ENCODE measurements at places on chromosomes 12 and 14. TPM values are rescaled to one million over a fixed set of nuclear protein-coding genes. Genes with fewer than 3 reads are reported as not detected.
A peak's percentile ranks its signal among the peaks of the same experiment; 100 is the strongest.

DNA sequence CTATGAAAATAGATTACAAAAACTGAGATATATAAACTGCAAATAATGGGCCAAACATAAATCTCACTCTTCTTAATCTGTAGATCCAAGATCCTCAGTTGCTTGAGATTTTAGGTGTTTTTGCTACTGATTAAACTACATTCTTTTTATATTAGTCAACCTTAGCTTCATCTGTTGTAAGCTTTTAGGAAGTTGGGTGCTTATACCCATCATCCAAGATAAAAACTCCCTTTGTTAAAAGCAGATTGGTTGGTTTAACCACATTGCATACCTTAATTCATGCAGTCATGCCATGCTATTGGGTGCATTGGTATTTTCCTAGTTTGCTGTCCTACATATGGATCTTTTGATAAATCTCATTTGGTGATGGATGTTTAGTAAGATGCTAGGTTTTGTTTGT, 46.2 kb upstream of the DIP2B start:
- DNase-seq: no peak

- no peak for DNase-seq
Measured at GRCh38 chr12:9922429-9922828, 9.7 kb downstream of the CLEC2A start.

DNA sequence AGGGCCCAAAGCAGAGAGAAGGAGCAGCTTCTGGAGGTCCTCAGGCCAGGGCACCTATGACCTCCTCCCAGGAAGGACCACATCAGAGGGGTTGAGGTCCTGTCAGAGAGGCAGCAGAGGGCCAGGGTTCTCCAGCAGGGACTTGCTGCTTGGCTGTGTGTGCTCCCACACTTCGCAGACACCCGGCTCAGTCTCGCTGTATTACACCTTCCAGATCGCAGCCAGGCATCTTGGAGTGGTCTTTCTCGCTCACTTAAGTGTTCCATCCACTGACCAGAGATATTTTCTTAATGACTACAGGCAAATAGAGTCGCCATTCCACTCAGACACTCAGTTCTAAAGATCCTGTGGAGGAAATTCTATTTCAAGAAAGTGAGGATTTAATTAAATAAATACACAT, 84.3 kb downstream of the PRIMA1 start:
- DNase-seq: no peak

DNA sequence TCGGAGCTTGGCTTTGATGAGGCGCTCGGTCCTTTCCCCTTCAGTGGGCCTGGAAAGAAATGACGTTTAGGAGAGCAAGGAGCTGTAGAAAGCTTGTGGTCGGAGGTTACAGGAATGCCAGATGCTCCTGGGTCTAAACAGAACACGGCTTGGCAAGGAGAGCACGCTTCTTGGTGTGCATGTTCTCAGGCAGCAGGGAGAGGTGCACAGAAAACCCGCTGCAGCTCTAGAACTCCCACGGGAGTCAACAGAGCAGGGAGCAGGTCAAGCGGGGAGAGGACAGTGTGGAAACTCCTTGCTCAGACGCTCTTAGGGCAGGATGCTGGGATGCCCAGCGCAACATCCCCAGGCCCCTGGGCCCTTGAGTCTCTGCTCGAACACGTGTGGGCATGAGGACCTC, 51.0 kb downstream of the SSH1 start:
- DNase-seq: no peak

DNA sequence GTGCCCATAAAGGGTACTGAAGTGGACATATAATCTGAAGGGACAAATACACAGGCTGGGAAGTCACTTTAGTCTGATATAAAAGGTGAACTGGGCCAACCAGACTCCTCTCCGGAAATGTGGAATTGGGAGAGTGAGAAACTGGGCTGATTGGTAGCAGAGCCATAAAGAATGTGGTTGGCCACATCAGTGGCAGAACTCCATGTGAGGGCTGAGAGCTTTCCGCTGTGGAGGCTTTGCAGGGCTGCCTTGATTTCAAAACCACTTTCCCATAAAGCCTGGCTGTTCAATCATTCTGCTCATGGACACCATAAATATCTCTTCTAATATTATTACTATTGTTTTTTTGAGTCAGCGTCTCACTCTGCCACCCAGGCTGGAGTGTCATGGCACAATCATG, 220.3 kb downstream of the MON2 start:
- no peak for DNase-seq

GRCh38 chr14:89572596-89573398, 155.8 kb upstream of the FOXN3 start:
- DNase-seq: no peak

DNA sequence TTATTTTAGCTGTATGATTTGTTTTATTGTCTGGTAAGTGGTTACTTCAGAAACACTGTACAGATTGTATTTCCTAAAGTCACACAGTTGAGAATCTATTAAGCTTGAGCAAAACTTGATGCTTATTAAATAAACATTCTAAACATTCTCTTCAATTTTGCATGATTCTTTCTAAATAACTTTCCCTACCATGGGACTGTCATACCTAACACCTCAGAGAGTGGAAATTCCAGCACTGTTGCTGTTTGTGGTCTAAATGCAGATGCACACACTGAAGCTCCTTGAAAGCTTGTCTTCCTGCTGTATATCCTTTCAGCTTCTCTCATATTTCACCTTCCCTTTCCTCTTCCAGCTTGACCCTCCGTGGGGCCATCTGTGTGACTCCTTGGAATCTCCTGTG, 392.0 kb downstream of the LRIG3 start:
- DNase-seq: no peak

DNA sequence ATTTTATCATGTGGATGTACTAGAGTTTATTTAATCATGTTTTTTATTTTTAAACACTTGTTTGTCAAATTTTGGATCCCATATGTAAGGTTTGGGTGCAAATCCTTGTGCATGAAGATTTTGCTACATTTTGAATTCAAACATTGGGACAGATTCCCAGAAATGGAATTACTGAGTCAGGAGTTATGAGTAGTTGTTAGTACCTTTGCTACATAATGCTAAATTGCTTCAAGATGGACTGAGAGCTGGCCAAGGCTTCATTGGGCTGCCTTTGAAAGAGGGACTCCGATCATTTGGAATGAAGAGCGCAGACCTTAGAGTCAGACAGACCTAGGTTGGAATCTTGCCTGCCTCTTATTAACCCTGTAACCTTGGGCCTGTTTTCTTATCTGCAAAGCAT, 154.9 kb upstream of the PWP1 start:
- no peak for DNase-seq

DNA sequence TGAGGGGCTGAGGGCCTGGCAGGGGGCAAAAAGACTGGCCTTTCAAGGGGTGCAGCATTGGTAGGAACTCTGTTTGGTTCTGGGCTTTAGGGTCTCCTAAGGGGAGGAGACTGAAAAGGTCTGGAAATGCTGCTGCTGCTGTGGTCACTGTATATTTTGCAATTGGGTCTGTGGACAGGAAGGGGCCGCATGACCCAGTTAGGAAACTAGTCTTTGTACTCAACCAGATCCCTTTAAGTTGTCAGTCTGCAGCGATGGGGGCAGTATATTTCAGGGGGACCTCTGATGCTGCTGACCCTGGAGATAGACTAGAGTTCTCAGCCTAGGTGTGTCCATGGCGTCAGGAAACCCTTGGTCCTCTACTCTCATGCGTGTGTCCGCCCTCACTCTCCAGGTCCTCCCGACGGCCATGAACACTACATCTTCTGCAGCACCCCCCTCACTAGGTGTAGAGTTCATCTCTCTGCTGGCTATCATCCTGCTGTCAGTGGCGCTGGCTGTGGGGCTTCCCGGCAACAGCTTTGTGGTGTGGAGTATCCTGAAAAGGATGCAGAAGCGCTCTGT, 4.0 kb downstream of the LTB4R start:
- DNase-seq: no peak

DNA sequence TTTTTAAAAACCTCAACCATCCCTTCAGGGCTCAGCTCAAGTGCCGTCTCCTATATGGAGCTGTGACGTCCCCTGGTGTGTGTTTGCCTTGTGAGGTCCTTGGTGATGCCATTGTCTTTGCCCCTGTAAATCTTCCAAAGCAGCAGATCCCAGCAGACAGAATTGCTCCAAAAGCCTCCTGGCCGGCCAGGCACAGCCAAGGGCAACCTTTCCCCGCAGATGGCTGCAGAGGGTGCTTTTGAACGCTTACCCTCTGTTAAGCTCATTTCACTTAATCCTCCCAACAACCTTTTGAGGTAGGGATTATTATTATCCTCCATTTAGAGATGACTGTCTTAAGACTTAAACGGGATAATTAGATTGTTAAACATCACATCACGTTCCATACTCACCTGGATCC, 51.4 kb downstream of the RFX4 start:
- DNase-seq: no peak

- peak; percentile 20 for DNase-seq
Measured at GRCh38 chr14:63745858-63746425, 18.1 kb upstream of the SGPP1 start.

DNA sequence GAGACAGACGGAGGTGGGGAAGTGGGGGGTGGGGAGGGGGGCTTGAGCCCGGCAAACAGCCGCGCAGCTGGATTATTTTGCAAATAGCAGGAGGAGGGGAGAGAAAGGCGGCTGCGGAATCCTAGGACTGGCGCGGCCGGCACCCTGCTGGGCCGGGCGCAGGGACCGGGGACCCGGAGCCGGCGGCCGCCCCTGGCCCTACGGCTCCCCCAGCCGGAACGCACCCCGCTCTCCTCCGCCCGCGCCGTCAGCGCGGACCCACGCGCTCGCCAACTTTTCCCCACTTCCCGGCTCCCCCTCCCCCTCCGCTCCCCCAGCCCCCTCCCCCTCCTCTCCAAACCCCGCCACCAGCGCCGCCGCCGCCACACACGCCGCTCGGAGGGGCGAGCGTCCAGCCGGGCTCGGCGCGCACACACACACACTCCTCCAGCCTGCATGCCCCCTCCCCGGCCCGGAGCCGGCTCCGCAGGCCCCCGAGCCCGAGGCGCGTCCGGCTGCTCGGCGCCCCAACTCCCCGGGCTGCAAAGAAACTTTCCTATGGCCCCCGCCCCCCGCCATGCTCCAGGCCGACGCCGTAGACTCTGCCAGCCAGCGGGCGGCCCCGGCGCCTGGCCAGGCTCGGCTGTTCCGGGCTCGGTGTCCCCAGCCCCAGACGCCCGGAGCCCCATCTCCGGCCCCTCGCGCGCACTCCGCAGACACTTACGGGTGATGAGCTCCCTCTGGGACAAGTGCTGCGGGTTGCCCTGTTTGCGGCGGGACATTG, 1.4 kb downstream of the BCL11B start:
- no peak for DNase-seq

GRCh38 chr12:50751948-50752721, 11.8 kb upstream of the ATF1 start:
- DNase-seq: no peak

- no peak for DNase-seq
Measured at GRCh38 chr12:100995771-100996170, 201.2 kb downstream of the ANO4 start.

- DNase-seq: no peak
Measured at GRCh38 chr12:92032965-92033364, 112.7 kb downstream of the BTG1 start.

GRCh38 chr14:59564366-59564765, 12.2 kb downstream of the CCDC175 start:
- DNase-seq: no peak

GRCh38 chr14:44833376-44834060, 128.2 kb downstream of the KLHL28 start:
- DNase-seq: no peak

- DNase-seq: no peak
Measured at GRCh38 chr12:68465227-68465626, 133.1 kb upstream of the MDM1 start.

DNA sequence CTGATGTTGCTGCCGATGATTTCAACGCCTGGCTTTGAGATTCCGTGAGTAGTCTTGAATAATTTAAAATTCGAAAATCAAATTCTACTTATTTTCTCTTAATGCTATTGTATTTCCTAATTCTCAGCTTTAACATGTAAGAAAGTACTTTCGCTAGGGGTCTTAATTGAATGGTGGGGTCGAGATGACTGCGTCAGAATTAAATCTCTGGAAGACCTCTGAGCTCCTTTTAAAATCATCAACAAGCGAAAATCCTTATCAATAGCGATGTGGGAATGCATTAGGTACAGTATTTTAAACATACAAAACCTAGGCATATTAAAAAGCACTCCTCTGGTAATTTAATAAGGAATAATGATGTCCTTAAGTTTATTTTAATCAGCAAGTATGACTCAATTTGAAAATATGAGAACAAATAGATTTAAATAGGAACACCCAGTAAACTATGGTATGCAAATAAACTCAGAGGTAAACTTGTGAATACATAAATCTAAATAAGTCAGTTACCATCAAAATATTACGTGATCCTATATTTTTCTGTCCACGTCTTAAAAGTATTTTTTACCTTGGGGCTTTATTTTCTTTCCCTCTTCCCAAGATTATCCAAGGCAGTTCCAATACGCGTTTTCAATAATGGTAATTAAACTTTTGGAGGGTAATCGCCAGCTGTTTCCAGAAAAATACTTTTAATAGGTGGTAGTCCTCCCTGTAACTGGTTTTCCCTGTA, 1.4 kb downstream of the FOXA1 start:
- no peak for DNase-seq

GRCh38 chr12:85310456-85311076, 30.5 kb downstream of the ALX1 start:
- DNase-seq: no peak

Gene PLBD1
- not detected for total RNA-seq

Gene AMN
- total RNA-seq: 0.15 TPM

Gene SLC38A4
- total RNA-seq: not detected

Gene NYNRIN
- total RNA-seq: 0.23 TPM

Gene IGF1
- 0.19 TPM for total RNA-seq

Gene FOXA1
- not detected for total RNA-seq
